Omental fat pad (tissue), 4 donors: ENCODE measurements at places on chromosomes 5 and 9. TPM values are rescaled to one million over a fixed set of nuclear protein-coding genes. Genes with fewer than 3 reads are reported as not detected.

The NMUR2 gene
- total RNA-seq = not detected

GRCh38 chr9:136791516-136792276 lies 552 bp downstream of the TMEM141 start:
- no peak for DNase-seq

DNA sequence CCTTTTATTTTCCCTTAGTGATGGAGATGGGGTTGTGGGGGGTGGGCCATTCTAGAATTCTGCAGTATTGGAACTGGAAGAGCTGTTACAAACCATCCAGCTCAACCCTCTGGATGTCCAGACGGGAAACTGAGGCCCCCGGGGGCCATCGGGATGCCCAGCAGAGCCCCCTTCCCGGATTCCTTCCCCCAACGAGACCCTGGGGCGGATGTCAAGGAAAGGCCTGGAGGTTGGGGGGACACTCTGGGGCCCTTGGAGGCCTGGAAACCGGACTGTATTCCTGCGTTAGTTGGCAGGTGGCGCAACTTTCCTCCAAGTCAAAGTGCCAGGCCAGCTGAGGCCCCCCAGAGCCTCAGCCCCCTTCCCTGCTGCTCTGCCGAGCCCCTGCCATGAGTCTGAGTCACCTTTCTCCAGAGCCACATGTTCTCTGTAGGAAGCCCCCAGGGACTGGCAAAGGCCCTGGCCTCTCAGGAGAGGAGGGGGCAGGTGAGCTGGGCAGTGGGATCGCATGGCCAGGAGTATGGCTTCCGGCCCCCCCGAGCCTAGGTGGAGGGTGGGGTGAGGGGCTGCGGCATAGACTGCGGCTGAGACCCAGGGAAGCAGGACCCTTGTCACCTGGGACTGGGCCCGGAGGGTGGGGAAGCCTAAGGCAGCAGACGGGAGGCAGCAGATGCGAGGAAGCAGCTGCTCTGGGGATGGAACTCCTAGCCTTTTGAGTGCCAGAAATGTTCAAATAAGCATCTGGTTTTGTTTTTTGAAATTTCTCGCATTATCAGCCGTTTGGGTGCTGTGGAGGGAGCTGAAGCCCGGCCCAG lies 17.8 kb upstream of the FIBCD1 start:
- no peak for DNase-seq

The ANKRD55 gene
- total RNA-seq = 0.44 TPM

The GLDC gene
- total RNA-seq = 0.13 TPM

The ACTBL2 gene
- 0.19 TPM for total RNA-seq

The CEP78 gene
- total RNA-seq = 10.4 TPM

DNA sequence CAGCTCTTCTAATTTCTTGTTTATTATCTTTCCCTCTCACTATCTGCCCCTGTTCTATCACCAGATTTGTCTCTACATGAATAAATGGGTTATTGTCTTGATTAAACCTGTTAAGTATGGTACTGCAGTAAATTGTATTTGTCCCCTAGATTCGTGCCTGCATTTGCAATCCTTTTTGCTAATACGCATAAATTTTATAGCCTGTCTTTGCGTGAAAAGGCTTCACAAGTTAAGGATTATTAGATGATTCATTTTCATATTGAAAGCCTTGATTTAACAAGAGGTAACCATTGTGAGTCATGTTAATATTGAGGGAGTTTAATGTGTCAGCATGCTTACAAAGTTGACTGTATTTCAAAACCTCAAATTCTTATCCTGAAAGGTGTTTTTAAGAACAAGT lies 204.6 kb downstream of the PCSK1 start:
- no peak for DNase-seq

The TXN gene
- 216 TPM for total RNA-seq

DNA sequence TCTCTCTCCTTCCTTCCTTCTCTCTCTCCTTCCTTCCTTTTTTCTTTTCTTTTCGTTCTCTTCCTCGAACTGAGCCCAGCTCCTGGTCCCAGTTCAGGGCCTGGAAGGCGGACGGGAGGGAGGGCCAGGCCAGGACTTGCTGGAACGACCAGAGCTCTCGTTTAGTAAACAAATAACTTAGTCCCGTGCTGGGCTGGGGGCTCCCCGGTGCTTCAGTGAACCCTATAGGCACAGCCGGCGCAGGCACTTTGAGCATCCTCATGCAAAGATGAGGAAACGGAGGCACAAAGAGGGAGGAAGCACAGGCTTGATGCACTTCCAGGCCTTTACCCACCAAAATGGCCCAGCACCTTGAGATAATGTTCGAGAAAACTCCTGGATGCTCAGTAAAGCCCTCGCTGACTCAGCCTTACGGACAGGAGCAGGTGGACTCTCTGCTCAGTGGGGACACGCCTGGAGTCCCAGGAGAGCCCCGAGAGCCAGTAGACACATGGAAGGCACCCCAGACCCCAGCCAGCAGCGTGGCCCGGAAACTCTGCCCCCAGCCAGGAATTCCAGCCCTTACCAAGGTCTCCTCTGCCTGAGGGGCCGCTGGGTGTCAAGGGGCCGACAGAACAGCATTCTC lies 18.8 kb downstream of the FAM163B start:
- no peak for DNase-seq

The TRUB2 gene
- total RNA-seq = 9.1 TPM

The SPAAR gene
- 5.6 TPM for total RNA-seq

DNA sequence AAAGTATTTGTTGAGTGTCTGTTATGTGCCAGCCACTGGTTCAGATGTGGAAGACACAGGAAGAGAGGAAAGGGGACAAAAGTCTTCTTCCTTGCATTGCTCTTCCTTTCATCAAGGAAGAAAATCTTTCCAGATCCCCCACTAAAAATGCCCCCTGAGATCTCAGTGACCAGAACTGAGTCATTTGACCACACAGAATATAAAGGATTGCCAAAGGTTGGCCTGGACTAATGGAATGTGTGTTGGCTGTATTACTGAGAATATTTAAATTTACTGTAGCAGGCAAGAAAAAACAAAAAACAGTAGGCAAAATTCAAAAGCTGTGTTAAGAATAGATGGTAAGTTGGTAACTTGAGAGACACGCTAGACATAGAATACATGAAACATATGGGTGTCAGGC lies 10.0 kb upstream of the SEPTIN8 start:
- no peak for DNase-seq

- DNase-seq = no peak
Measured at GRCh38 chr5:78601559-78602314, 46.8 kb downstream of the LHFPL2 start.

DNA sequence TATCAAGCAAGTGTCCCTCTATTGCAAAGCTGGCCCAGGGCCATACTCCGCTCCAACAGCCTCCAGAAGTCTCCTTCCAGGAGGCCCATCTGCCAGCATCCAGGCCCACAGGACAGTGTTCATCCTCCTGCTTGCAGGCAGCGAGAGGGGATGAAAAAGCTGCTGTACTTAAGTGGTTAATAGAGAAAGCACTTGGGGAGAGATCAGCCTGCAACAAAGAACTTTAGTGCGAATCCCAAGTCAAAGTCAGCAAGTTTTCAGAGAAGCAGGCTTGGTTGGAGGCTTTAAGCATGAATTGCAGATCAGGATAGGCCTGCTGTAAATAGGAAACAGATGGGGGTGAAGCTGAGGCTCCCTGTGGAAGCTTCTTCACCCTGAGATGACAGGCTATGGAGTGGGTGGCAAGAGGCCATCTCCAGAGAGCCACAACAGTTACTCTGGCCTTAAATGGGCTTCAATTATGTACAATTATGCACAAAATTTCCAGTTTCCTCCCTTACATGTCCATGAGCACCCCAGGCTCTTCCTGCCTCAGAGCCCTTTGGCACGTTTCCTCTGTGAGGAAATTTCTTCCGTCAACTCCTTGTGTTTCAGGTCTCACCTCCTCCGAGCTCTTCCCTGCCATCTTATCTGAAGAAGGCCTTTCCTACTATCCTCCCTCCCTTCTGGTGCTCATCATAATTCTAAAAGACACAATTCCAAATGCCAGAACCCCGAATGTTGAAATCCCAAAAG lies 98.0 kb upstream of the NR3C1 start:
- DNase-seq = no peak

DNA sequence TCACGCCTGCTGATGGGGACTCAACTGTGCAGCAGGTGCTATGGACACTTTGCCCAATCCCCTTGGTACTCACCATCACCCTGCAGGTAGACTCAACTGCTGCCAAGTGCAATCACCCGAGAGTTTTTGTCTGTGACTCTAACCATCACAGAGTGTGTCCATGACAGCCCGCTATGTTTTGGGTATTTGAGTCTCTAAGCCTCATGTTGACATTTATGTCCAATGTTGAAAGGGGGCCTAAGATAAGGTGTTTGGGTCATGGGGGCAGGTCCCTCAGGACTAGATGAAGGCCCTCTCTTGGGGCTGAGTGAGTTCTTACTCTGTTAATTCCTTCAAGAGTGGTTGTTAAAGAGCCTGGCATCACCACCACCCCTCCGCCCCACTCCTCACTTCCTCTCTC lies 44.1 kb upstream of the GABRP start:
- no peak for DNase-seq

DNA sequence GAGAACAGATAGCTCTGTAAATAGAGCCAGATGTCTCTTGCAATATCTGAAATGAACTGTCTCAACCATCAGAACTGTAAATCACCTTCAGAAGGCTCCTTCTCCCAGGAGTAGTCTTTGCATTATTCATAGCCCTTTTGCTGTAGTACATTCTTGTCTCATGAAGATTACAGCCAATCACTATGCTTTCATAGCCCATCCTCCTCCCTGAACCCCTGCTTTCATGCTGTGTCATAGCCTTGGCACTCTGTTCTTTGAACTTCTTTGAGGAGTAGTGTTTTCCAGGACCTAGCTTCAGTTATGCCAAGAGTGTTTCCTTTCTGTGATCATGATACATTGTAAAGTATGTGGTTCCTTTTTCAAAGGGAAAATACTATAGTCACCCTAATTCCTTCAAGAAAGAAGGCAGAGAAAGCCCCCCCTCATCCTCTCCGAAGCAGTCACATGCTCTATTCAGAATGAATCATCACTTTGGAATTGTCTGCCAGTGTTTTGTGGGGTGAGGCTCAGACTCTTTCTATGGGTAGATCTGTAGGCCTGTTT lies 61.1 kb downstream of the GRIA1 start:
- DNase-seq = no peak

- DNase-seq = no peak
Measured at GRCh38 chr5:170278611-170279458, 18.7 kb downstream of the LCP2 start.

The NIPAL4 gene
- 0.84 TPM for total RNA-seq
